ENCODE measurements at places on chromosomes 5 and 9.

DNA sequence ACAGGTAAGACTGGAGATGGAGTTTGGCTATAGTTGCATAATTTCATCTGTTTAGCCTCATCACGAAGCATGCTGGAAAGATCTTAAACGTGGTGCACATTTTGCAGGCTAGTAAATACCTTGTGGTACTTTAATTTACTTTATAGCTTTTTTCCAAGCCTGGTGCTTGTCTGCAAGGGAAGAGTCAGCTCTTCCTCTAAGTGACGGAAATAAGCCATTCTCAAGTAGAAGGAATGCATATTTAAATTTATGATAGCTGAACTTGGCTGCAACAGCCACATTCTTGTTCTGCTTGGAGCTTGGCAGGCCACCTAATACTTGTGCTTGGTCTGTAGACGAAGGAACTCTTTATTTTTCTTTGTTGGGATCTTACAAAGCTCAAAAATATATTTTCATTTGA, 188.0 kb upstream of the PIK3R1 start:
- peak; percentile 94 for DNase-seq

- no peak for DNase-seq
Measured at GRCh38 chr9:98567540-98568233, 141.0 kb downstream of the GABBR2 start.

DNA sequence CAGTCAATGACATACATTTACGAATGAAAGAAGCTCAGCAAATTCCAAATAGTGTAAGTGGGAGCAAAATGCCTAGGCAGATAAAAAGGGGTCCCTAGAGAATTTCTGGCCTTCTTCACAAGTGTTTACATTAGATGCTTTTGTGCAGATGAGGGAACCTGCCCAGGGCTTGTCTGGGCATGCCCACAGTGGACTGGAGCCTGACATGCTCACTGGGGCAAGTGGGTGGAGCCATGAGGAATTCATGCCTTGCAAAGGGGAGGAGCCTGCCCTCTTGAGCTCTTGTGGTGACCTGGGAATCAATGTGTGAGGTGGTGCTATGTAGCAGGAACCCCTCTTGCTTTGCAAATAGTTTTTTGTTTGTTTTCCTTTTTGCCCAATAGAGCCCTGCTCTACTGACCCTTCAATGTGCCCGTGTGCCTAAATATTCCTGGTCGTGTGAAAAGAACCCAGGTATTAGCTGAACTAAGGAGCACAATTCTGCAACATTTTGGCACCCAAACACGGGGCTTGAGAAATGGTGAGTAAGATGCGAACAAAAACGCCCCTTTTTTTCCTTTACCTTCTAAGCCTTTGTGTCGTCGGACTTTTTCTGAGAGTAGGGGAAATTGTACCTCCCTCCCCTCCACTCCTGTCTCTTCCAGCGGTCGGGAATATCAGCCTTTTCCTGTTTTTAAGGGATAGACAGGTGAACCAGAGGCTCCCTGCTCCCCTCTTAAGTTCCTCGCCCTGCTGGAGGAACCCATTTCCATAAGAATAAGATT, 433.8 kb upstream of the CDH9 start:
- peak; percentile 4 for DNase-seq

DNA sequence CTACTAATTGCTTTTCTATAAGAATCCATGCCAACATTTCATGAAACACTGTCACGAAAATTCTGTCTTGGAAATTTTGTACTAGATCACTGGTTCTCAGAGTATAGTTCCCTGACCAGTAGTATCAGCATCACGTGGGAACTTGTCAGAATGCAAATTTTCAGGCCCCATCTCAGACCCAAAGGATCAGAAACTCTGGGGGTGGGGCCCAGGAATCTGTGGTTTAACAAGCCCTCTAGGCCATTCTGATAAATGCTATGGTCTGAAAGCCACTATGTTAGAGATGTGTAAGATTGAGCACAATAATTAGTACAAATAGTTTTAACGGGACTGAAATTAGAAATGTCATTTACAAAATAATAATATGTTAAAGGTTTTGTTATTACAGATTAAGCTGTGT, 615.7 kb upstream of the ARRDC3 start:
- no peak for DNase-seq
